ENCODE measurements at places on chromosomes 6 and 20. TPM values are rescaled to one million over a fixed set of nuclear protein-coding genes. Genes with fewer than 3 reads are reported as not detected.

The PSORS1C1 gene
- total RNA-seq, result not detected

The TPMT gene
- 7.7 TPM for total RNA-seq

The ZNF133 gene
- total RNA-seq, result 9.0 TPM

The RALGAPB gene
- 25.8 TPM for total RNA-seq

DNA sequence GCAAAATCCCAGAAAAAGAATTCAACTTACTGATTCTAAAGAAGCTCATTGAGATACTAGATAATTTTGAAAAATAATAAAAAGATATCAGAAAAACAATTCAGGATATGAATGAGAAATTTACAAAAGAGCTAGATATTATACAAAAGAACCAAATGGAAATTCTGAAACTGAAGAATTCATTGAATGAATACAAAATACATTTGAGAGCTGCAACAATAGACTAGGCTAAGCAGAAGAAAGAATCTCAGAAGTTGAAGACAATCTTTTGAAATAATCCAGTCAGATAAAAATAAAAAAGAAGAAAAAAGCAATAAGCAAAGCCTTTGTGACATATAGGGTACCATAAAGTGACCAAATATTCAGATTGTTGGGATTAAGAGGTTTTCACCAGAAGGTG, 206.0 kb downstream of the CD109 start:
- no peak for DNase-seq

The GTSF1L gene
- not detected for total RNA-seq

DNA sequence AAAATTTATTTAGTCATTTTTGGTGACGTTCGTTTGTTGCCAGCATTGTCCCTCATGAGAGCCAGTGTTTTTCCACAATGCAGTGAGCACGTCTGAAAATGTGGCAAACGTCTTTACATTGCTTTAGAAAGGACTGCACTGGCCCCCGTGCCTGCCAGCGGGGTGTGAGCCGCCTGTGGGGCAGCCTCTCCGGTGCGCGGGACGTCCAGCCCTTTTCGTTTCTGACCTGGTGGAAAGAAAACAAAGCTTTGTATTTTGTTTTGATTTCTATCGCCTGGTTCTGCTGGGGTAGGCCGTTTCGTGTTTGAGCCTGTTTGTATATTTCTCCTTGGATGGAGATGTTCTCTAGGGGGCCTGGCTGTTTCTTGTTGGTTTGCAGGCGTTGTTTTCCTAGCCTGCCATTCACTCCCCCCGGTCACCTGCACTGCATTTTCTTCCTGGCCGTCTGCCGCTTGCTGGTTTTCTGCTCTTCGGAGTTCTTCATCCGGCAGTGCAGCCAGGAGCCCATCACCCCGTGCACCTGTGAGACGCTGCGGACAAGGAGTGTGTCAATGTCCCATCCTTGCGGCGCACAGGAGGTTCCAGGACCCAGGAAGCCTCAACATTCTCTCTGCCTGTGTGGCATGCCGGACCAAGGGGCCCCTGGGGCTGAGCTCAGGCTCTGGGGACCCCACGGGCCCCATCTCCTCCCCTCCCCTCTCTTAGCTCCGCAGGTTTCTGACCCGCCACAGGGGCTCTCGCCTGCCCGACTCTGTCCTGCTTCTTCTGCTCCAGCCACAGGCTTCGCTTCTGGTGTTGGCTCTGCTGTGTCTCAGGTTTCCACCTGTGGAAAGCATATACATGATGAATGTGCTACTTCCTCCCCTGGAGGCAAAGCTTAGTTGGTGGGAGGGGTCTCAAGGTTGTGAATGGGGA, 100.5 kb downstream of the CDH4 start:
- no peak for DNase-seq

DNA sequence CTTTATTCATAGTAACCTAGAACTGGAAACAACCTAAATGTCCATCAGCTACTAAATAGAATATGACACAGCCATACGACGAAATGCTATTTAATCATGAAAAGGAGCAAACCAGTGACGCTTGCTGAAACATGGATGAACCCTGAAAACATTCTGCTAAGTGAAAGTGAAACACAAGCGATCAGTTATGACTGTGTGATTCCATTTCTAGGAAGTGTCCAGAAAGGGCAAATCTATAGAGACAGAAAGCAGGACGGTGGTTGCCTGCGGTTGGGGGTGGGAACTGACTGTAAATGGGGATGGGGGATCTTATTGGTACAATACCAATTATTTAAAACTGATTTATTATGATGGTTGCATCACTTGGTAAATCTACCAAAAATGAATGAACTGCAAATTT, 126.8 kb downstream of the IPCEF1 start:
- DNase-seq, result peak; percentile 88

- DNase-seq, result no peak
Observed at GRCh38 chr6:80170433-80170832, 64.0 kb downstream of the BCKDHB start.

DNA sequence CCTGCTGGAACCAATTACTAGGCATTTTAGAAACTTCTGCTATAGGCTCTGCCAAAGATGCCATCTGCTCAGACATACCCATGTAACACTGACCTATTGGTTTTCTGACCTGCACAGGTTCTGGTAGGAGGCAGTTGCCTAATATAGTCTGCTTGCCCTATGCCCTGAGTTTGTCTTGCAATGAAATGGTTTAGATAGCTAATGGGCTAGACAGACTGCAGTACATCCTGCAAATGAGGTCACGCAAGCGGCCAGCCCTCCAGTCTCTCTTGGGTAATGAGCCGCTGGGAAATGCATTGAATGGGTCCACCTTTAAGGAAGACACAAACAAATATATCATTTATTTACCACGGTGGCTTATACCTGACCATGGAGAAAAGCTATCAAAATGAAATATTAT, 90.6 kb upstream of the B3GAT2 start:
- DNase-seq, result no peak

The SEC63 gene
- total RNA-seq, result 90.6 TPM

GRCh38 chr6:938271-938905, 245.4 kb upstream of the EXOC2 start:
- DNase-seq, result no peak

The OLIG3 gene
- total RNA-seq, result 0.15 TPM

GRCh38 chr20:45470937-45471336, 1.4 kb downstream of the WFDC2 start:
- peak; percentile 17 for DNase-seq

The TRIM15 gene
- total RNA-seq, result 0.63 TPM

DNA sequence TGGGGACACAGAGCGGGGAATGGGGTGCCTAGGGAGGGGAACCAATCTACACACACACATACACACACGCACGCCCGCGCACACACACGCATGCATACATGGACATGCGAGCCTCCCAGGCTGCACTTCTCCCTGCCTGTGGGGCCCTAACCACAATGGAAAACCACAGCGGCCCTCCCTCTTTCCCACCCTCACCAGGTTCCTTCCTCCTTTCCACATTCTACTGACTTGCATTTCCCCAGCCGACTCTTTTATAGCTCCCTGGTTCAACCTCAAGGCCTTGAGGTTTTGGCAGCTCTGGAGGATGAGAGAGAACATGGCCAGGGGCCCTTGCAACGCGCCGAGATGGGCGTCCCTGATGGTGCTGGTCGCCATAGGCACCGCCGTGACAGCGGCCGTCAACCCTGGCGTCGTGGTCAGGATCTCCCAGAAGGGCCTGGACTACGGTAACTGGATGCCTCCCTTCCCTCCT, at the start of gene BPI:
Gene BPI (plus strand): TSS at position 249 of the 472 bp plus-strand sequence. CDS start 68 bp downstream, at position 317.
- peak; percentile 16 for DNase-seq

DNA sequence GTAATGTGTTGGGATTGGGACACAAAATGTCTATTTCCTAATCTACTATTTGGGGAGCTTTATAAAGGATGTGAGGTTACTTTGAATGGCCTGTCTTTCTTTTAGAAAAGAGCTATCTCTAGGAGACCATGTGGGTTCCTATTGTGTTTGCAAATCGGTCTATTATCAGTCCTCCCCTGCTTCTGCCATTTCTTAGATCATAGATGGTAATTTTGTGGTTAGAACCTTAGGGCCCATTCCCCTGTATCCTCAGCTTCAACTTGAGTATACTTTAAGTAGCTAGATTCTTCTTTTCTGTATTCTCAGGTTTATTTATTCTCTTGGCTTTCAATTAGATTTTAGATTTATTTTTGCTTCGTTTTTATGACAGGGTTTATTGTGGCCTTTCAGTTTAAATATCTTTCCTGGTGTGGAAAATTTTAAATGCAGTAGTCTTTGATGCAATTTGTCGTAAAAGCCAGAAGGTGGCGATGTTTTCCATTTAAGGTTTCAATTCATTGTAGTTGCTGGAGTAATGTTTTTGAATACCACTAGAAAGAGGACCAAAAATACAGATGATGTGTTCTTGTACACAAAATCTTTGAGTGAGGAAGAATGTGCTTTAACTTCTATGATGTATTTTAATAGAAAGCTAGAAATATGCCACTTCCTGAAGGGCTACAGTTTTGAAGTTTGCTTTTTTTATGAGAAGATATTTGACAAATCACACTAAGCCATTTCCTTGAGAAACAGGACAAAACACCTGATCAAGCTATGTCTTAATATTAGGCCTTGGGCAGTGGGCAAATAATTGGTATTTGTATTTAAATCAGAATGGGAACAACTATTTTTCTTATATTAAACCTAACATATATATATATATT, 20.3 kb downstream of the TBPL1 start:
- DNase-seq, result no peak

- DNase-seq, result no peak
Observed at GRCh38 chr20:44475372-44475693, 341 bp upstream of the TTPAL start.

- DNase-seq, result no peak
Observed at GRCh38 chr6:113859349-113860180, 2.4 kb downstream of the MARCKS start.

The FNDC11 gene
- total RNA-seq, result 0.55 TPM

The NKAPL gene
- total RNA-seq, result not detected

DNA sequence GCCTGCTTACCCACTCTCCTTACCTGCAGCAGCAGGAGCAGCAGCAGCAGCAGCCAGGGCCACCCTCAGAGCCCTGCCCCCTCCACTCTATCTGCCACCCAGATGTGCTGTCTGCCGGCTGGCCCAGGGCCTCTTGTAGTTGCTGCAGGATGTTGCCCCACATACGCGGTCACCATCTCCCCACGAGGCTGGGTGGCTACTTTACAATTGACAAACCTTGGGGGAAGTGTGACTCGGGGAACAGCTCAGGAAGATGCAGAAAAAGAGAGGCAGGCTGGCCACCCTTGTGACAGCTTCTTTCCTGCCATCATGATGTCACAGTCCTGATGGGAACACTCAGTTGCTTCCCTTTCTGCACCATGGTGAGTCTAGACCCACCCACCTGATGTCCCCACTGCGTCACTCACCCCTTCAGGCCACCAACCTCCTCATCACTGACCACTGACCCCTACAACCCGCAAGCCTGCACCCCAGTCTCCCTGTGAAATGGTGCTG, 14.5 kb downstream of the TREM1 start:
- peak; percentile 28 for DNase-seq

GRCh38 chr6:35497571-35498421, 917 bp upstream of the TEAD3 start:
- DNase-seq, result peak; percentile 69

The DLL1 gene
- total RNA-seq, result 0.41 TPM

Measured in activated CD4-positive, alpha-beta memory T cell treated with anti-CD3 and anti-CD28 coated beads for 36 hours (primary cell).